Hippocampal formation (tissue), 2 donors: ENCODE measurements at places on chromosomes 7 and 10.

DNA sequence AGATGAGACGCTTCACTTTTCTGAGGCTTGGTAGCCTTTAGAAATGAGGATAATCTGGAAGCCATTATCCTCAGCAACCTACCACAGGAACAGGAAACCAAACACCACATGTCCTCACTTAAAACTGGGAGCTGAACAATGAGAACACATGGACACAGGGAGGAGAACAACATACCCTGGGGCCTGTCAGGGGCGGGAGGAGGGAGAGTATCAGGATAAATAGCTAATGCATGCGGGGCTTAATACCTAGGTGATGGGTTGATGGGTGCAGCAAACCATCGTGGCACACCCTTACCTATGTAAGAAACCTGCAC lies 48.9 kb downstream of the LRGUK start:
- DNase-seq, result no peak

GRCh38 chr10:21297603-21298383 lies 227.7 kb downstream of the SKIDA1 start:
- no peak for DNase-seq

DNA sequence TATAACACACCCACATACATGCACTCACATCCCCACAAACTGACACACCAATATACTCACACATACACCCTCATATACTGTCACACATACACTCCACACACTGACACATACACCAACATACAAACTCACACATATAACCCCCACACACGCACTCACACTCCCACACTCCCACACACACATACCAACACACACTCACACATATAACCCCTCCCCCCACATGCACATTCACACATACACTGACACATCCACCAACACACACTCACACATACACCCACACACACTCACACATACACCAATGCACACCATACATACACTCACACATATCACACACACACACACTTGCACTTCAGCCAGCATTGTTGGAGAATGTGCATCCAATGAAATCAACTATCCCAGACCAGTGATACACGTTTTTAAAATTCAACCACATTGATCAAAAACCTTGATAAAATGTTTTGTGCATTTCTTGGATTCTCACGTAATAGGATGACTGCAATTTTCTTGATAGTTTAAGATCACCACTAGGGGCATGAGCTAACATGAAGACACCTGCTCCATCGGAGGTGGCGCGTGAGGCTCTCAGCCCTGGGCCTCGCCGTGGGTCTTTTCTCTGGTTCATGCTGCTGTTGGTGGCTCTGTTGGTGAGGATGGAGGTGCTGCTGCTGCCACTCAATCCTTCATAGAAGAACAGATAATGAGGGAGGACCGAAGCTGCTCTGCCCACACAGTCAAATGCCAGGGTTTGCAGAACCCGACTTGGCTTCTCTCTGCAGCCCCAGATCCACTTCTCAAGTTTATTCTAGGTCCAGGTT lies 32.1 kb upstream of the CHST15 start:
- DNase-seq, result no peak

DNA sequence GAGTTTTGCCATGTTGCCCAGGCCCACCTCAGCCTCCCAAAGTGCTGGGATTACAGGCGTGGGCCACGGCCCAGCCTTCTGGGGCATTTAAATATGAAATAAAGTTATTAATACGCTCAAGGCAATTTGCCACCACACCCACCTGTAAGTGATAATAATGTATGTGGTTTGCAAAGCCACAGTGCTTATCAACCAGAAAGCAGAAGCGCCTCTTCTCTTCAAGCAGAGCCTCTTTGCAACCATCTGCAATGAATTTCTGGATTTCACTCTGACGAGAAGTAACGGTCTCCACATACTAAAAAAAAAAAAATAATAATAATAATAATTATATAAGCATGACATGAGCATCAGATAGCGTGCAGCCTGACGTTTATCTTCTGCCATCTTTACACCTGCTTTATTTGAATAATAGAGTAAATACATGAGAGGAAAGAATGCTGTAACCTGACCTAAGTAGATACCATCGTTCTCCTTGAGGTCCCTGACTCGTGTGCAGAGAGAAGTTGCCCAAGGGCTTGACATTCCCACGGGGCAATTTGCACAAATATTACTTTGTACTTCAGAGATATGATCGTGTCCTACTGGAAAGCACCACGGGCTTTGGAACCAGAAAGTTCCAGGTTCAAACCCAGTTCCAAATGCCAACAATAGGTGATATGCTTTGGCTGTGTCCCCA lies 34.0 kb downstream of the BRI3 start:
- DNase-seq, result no peak

DNA sequence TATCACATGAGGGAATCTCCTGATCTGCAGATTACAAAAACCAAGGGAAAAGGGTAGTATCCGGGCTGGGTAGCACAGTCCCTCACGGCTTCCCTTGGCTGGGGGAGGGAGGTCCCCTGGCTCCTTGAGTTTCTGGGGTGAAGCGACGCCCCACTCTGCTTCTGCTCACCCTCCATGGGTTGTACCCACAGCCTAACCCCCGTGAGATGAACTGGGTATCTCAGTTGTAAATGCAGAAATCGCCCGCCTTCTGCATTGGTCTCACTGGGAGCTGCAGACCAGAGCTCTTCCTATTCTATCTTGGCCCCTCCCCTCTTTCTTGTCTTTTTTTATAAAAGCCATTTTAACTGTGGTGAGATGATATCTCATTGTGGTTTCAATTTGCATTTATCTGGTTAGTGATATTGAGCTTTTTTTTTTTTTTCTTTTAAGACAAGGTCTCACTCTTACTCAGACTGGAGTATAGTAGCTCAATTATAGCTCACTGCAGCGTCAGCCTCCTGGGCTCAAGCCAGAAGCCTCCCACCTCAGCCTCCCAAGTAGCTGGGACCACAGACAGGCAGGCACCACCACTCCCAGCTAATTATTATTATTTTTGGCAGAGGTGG lies 87.8 kb downstream of the ABCC2 start:
- no peak for DNase-seq

GRCh38 chr10:116324951-116325635 lies 845 bp downstream of the CCDC172 start:
- DNase-seq, result no peak

DNA sequence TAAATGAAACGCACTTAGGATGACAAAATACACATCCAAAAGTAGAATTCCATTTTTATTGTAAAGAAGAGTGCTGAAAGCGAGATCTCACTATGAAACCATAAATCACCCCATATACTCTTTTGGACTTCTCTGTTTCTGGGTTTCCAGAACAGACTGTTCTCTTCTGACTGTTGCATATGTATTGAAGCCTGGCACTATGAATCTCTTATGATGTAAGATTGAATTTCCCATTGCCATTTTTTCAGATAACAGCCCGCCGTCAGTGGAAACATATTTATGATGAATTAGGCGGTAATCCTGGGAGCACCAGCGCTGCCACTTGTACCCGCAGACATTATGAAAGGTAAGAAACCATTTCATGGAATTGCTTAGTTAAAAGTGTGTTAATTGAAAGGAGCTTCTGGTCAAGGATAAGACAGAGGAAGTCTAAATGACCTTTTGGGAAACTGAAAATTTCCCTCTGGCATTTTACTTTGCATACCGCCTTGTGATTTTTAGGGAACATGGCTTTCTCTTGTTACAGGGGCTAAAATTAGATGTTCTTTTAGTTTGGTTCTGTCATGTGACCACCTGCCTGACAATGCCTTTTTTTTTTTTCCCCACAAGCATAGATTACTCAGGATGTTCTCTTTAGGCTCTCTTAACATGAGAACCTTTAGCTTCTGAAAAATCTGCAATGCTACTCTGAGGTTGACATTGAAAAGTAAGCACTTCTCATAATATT lies 168.1 kb downstream of the ARID5B start:
- DNase-seq, result no peak

GRCh38 chr7:42440951-42441350 lies 203.9 kb upstream of the GLI3 start:
- no peak for DNase-seq

DNA sequence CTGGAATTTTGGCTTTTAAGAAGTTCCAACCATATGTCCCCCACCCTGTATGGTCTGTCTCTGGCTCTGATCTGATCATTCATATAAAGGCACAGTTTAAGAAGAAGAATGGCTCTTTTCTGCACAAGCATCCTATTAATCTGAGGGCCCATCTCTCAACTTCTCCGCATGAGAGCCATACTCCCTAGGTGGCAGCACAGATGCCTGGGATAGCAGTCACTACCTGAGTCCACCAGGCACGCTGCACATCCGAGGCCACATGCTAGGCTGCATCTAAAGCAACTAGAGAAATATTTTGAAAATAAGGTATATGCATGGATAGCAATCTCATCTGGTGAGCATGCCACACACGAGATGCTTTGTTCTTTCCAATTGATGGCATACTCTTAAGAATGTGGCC lies 565.5 kb downstream of the PARD3 start:
- DNase-seq, result no peak

- no peak for DNase-seq
Measured at GRCh38 chr10:126247446-126247975, 140.8 kb downstream of the ADAM12 start.
